ENCODE measurements at places on chromosomes 3 and 15. TPM values are rescaled to one million over a fixed set of nuclear protein-coding genes. Genes with fewer than 3 reads are reported as not detected.

DNA sequence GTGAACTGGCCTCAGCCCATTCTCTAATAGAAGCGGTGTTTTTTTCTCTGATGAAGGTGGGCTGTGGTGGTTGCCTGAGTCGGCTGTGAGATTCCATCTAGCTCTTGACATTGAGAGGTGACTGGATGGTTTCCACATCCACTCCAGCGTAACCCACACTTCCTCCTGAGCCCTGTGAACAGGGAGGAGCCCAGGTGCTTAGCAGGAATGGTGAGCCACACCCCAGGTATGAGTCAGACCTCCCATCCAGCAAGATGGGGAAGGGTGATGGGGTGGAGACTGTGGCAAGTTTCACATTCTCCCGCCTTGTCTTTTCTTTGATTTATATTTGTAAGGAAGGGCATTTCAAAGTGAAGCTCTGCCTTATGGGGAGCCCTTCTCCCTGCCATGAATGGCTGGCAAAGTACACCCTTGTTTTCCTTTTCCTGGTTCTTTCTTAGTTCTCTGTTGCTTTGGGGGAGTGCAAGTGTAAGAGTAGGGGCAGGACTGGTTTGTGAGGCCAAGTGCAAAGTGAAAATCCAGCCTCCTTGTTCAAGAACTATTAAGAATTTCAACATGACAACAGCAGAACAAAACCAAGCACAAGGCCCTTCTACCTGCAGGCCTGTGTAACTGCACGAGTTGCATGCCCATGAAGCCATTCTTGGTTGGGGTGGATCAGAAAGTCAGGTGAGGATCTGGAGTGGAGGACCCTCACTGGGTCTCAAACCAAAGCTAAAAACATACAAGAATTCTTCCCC, 4.6 kb upstream of the TPRG1 start:
- DNase-seq, result no peak

- DNase-seq, result no peak
Observed at GRCh38 chr15:81560405-81560804, 186.4 kb upstream of the TMC3 start.

DNA sequence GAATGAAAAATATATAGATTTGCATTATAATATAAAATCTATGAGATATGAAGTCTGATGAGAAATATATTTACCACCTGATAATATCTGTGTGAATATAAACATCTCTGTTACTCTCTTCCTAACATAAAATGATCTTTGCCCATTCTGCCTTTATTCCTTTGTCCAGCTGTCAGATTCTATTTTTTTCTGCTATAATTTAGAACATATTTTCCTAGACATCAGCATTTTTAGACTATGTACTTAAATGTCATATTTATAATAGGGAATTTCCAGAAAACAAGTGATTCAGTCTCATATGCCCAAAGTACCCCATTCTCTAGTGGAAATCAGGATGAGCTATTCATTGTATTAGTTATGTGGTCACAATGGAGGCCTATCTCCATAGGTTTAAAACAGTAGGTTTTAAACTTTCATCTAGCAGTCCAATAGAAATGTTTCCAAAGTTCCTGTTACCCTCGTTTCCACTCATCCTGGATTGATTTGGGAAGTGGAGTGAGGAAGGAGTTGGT, 83.3 kb downstream of the FILIP1L start:
- DNase-seq, result no peak

GRCh38 chr3:39133822-39134221, 19.6 kb downstream of the CSRNP1 start:
- no peak for DNase-seq

- DNase-seq, result no peak
Observed at GRCh38 chr15:94070356-94071295, 160.7 kb upstream of the MCTP2 start.

GRCh38 chr15:73680549-73680948, 3.6 kb upstream of the CD276 start:
- no peak for DNase-seq

DNA sequence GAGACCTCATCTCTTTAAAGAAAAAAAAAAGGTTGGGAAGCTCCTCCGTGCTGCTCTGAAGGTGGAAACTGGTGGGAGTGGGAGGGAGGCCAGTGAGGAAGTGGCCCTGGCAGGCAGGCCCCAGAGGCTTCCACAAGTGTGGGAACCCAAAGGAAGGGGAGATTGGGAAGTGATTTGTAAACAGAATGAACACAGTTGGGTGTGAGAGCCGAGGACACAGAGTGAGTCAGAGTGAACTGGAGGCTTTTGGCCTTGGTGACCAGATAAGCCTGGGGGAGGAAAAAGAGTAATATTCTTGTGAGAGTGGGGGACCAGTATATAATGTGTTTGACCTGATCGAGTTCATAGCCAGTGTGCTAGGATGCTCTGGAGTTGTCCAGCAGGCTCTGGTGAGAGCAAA, 23.0 kb downstream of the MKRN2 start:
- DNase-seq, result no peak

- DNase-seq, result no peak
Observed at GRCh38 chr3:74375653-74376052, 238.8 kb downstream of the CNTN3 start.

- DNase-seq, result no peak
Observed at GRCh38 chr3:196232154-196232881, 16.0 kb downstream of the SLC51A start.

DNA sequence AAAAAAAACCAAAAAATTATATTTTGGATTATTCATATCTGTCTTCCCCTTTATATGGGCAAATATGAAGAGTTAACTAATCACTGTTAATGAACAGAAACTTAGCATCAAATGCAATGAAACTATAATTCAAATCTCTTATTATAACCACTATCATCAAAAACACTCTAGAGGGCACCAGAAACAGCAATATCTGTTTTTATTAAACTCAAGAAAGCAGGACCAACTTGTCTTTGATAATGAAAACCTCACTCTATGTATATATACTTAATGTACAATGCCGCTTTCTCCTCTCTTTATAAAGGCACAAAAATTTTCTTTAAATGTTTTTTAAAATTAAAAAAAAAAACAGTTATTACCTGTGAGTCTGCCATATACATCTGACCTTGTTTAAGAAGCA, 92.7 kb downstream of the UACA start:
- DNase-seq, result no peak

DNA sequence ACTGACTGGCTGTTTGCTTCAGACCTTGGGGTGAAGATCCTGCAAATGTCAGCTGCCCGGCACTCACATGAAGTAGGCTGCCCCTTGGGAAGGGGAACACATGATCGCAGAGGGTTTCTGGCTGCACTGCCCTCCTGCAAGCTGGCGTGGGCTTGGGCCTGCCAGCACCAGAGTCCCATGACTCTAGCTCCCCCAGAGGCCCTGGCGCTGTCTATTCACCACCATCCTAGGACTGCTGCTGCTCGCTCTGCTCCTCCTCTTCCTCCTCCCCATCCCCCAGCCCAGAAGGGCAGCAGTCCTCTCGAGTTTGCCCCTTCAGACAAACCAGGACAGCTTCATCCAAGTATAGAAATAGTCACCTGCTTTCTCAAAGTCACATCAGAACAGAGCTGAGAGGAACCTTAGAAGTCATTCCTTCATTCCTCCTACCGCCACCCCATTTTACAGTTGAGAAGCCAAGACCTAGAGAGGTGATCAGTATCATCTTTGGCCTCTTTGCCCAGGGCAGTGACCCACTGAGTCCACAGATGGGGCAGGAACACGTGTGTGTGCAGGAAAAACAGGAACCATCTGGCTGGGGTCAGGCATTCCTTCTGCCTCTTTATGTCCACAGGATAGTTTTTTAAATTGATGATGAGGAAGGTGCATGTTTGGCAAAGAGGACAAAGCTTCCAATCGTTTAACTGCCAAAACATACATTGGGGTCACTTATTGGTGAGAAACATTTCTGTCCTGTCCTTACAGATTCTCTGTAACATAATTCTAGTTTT, 13.2 kb downstream of the DPH3 start:
- no peak for DNase-seq

DNA sequence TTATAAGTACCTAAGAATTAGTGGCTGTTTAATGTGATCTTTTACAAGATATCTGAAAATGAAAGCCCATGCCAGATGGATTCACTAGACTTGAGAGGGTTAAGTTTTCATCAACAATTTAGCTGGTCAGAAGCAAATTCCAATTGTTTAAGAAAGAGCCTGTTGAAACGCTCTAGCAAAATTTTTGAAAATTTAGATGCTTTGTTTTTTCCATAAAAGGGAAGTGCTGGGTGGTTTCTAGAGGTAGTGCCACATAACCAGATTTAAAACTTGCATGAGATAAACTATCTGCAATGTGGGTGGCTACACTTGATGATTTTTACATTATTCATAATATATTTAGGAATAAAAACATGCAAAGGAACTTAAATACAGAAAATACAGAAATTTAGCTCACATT, 48.5 kb upstream of the SKIL start:
- DNase-seq, result no peak

DNA sequence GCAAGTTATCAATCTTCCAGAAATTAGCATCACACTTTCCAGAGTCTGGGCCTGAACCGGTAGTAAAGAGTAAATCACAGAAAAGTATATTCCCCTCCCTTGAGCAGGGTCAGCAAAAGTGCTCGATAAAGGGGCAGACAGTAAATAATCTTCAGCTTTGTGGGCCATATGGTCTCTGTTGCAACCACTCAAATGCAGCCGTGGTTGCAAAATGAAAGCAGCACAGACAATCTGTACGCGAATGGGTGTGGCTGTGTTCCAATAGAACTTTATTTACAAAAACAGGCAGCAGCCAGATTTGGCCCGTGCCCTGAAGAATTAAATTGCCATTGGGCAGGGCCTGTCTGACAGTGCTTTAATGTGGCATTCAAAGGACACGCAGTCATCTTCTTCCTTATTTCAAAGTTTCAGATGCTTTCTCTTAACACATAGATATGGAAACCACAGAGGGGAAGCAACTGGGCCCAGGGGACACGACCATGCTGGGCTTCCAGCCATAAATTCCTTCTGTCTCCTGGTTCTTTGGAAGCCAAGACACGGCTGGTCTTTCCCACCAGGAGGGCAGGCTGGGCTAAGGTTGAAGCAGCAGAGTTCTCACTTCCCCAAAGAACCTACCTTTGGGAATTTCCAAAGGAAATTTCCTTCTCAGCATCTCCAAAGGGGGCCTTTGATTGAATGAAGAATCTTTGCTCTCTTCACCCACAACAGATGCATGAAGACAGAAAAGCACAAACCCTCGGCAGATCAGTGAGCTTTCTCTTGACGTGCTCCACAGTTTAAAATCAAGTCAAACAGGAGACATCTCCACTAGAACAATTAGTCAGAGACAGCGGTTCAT, 489.8 kb upstream of the PROK2 start:
- no peak for DNase-seq

DNA sequence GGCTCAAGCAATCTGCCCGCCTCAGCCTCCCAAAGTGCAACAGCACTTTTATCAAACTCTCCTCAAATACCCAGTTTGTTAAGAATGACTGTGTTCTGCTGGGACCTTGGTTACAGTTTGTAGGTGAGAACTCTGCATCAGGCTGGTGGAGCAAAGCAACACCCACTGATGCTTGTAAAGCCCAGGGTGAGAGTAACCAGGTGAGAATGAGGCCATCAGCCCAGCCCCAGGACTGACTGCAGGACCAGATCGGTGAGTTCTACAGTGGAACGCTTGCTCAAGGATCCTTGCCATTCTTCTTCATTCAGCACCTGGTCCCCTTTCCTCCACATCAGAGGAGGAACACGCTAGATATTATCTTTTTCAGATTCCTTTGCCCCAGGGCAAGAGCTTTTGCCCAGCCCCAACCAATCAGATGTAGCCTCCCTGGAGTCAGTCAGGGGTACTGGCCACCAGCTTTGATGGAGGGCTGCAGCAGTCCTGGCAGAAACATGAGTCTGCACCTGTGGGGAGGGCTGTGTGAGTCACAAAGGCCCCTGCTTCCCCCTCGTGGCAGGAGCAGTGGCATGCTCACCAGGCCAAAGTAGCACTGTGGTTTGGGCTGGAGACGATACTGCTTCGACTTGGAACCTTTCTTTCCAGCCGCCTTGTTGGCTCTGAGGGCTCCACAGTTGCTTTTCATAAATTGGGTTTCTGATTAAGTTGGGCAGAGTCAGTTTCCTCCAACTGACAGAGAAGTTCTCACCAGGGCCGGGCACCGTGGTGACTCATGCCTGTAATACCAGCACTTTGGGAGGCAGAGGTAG, 3.5 kb upstream of the SHISA5 start:
- DNase-seq, result peak; percentile 41

DNA sequence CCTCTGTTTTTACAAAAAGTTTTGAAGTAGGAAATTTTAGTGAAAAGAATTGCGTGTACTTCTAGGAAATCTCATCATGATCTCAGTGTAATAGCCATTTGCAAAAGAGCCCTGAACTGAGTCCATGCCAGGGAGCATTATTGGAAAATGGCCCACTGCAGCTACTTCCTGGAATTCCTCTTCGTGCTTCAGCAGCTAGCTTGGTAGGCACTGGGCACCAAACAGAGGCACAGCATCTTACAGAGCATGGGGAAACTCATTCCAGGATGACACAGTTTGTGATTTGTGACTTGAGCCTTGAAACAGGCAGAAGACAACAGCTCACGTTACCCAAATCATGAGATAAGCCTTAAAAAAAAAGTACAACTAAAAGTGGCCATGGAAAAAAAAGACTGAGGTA, 179.1 kb downstream of the WDR72 start:
- no peak for DNase-seq

GRCh38 chr3:73214846-73215245, 153.4 kb downstream of the EBLN2 start:
- DNase-seq, result no peak

GRCh38 chr3:24722087-24722486, 227.4 kb upstream of the THRB start:
- DNase-seq, result no peak

DNA sequence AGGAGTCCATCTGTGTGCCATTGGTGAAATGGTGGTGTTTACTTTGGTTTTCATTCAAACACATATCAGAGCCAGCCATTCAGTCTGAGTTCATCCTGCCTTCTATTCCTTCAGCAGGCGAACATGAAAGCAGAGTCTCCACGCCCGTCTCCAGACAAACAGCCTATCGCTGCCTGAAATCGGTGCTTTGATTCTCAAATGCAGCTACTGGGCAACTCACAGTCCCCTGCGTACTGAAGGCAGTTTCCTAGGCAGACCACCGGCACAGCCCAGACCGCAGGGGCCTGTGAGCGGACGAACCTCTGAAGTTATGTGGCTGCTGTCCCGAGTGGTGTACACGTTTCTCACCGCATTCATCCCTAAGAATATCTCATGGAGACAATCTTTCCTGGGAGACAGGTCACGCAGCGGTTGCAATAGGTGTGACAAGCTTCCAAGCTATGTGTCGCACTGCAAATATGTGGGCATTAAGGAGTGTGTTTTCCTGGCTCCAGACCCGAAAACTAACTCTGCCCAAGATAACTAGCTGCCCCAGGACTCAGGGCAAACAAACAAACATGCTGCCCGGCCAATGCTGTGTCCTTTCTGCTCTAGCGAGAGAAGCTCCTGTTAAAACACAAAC, 16.9 kb upstream of the RYR3 start:
- DNase-seq, result no peak

Gene FETUB
- total RNA-seq, result not detected

Gene EXOG
- 13.5 TPM for total RNA-seq

Gene TNFAIP8L3
- total RNA-seq, result 2.9 TPM

Gene GHRL
- total RNA-seq, result not detected

Gene DGKG
- total RNA-seq, result 7.3 TPM

Gene RAB11A
- total RNA-seq, result 190 TPM

Gene NRG4
- total RNA-seq, result not detected

Gene BUB1B
- total RNA-seq, result 11.4 TPM

Gene CCR9
- 0.41 TPM for total RNA-seq

Gene CYP1A2
- not detected for total RNA-seq

Gene ABHD6
- 22.4 TPM for total RNA-seq

Gene AGTR1
- total RNA-seq, result 0.41 TPM

Gene DNAJB11
- 31.4 TPM for total RNA-seq
